Frontal cortex (tissue), 4 donors: ENCODE measurements at places on chromosomes 12 and 14. TPM values are rescaled to one million over a fixed set of nuclear protein-coding genes. Genes with fewer than 3 reads are reported as not detected.

The AQP6 gene
- total RNA-seq: not detected

- DNase-seq: no peak
These were observed 277.9 kb upstream of the DCN start for GRCh38 chr12:91460469-91460868.

DNA sequence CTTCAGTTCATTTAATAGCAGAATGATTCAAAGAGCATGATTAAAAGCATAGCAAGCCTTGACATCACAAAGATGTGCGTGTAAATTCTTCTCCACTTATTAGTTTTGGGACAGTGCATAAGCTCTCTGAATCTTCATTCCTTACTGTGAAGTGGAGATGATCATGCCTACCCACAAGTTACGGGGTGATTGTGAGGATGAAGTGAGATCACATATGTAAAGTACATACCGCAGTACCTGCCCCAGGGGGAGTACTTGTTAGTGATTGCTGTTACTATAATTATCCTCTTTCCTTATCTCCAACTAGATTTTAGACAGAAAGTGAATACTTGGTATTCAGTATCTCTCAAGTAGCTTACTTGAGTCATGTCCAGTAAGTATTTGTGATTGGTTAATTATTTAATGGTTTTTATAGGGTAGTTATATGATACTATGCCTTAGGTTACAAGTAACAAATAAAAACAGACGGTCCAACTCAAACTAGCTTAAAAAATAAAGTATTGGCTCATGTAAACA is 6.0 kb downstream of the RAD9B start:
- no peak for DNase-seq

The TRHDE gene
- total RNA-seq: 40.4 TPM

The POTEM gene
- total RNA-seq: not detected

The FLVCR2 gene
- 2.9 TPM for total RNA-seq

The KRT8 gene
- total RNA-seq: not detected

DNA sequence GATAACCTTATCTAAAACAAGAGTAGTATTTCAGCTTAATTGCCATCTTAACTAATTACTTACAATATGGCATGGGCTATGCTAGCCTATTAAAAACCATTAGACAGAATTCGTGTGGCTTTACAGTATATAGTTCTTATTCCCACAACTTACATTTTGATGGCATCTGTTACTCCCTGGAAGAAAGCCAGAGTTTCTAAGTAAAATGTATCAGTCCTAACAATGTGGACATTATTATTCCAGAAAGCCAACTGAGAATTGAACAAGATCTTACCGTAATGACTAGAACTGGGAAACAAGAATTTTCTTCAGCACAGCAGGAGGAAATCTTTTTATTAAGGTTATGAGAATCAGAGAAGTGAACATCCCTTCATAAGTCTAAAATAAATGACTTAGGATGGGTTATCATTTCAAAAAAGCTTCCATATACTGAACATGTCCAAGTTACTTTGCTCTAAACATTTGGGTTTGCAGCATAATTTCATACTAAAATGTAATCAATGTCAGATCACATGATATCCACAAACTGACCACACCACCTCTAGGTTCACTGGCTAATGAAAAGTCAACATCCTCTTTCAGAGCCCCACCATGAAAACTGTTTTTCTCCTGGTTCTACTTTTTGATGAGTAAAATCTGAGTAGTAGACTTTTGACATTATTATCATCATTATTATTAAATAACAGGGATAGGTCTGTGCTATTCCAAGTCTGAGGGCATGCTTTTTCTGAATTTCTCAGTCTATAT is 179.7 kb downstream of the SSPN start:
- DNase-seq: no peak

DNA sequence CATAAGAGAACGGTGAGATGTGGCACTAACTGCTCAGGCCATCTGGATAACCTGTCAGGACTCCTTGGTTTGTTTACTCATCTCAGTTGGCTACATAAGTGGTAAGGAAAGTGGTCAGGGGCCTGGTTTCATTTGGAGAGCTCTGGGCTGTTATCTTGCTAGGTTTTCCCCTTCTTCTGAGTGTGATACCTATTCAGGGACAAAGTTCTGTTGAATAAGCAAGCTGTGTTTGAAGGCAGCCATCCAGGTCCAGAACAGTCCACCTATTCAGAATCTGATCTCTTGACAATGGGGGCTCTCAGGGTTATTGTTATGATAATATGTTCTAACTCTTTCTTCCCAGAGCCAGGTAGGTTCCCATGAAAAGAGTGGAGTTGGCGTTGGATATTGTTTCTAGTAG is 194.9 kb downstream of the PAH start:
- DNase-seq: no peak

GRCh38 chr12:126676434-126676833 is 1590.5 kb upstream of the TMEM132C start:
- DNase-seq: peak; percentile 4

The ARHGAP9 gene
- total RNA-seq: 1.2 TPM

The TMEM30B gene
- total RNA-seq: under 0.01 TPM

The EXOC3L4 gene
- total RNA-seq: 0.82 TPM

The FGF6 gene
- total RNA-seq: not detected

The RDH5 gene
- total RNA-seq: 4.5 TPM

GRCh38 chr12:92138144-92138543 is 7.5 kb downstream of the BTG1 start:
- no peak for DNase-seq
